ENCODE measurements at places on chromosomes 3 and 15. TPM values are rescaled to one million over a fixed set of nuclear protein-coding genes. Genes with fewer than 3 reads are reported as not detected.

- H3K27ac ChIP-seq = no peak overlapping the region
- DNase-seq = no peak
- H3K4me3 ChIP-seq = no peak overlapping the region
- H3K36me3 ChIP-seq = no peaks in the 10 kb centered on the region
- no peaks in the 10 kb centered on the region for H3K27me3 ChIP-seq
These were observed 155.5 kb downstream of the FNDC3B start for GRCh38 chr3:172194702-172195406.

GRCh38 chr15:64959128-64959527, 30.6 kb downstream of the SPG21 start:
- H3K36me3 ChIP-seq = peaks cover 9% of the 10 kb centered on the region
- DNase-seq = no peak
- peaks cover 6% of the 10 kb centered on the region for H3K4me1 ChIP-seq
- no peak overlapping the region for H3K27ac ChIP-seq
- no peaks in the 10 kb centered on the region for H3K27me3 ChIP-seq

DNA sequence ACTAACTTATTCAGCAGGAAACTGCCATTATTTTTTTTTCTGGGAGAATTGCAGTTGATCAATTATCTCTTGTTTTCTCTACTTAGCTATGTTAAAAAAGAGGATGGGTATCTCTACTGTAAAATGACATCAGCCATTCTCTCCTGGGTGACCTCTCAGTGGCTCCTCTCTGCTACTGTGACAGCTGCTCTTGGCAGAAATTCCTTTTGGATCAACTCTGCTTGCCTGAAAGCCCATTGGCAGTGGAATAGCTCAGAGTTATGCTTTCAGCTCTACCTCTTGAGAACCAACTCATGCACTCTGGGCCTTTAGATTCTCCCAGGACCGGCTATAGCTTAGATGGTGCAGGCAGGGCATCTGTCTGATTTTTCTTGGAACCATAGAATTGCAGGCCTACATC, 99.9 kb upstream of the GAP43 start:
- no peak overlapping the region for H3K27ac ChIP-seq
- H3K27me3 ChIP-seq = peaks cover 10% of the 10 kb centered on the region
- H3K4me1 ChIP-seq = peaks cover 7% of the 10 kb centered on the region

GRCh38 chr3:5188419-5189221, 1.1 kb downstream of the EDEM1 start:
- peak overlapping the region; percentile 98 for H3K4me3 ChIP-seq
- H3K27me3 ChIP-seq = no peaks in the 10 kb centered on the region
- DNase-seq = no peak
- peaks cover 10% of the 10 kb centered on the region for H3K36me3 ChIP-seq
- H3K27ac ChIP-seq = peak overlapping the region; percentile 98

DNA sequence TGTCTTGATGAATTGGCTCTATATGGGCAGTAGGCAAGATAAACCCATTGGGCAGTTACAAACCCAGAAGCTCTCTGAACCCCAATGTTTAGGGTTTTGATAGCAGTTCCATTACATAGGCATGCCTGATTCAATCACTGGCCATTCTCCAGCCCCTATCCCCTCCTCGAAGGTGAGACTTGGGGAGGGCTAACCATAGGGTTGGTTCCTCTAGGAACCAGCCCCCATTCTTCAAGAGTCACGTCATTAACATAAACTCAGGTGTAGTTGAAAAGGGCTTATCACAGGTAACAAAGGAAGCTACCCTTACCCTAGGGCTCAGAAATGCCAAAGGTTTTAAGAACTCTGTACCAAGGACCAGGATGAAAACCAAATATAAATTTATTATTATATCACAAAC, 353.1 kb downstream of the ERC2 start:
- H3K4me1 ChIP-seq = no peaks in the 10 kb centered on the region
- H3K27me3 ChIP-seq = no peaks in the 10 kb centered on the region
- no peaks in the 10 kb centered on the region for H3K36me3 ChIP-seq
- no peak overlapping the region for H3K4me3 ChIP-seq
- no peak overlapping the region for H3K27ac ChIP-seq
- no peak for DNase-seq

The SCN11A gene
- not detected for total RNA-seq

- H3K27me3 ChIP-seq = peaks cover 41% of the 10 kb centered on the region
- no peak for DNase-seq
- H3K27ac ChIP-seq = no peak overlapping the region
- H3K4me3 ChIP-seq = peak overlapping the region; percentile 81
- H3K36me3 ChIP-seq = no peaks in the 10 kb centered on the region
These were observed 721 bp downstream of the P2RY1 start for GRCh38 chr3:152835601-152836102.

DNA sequence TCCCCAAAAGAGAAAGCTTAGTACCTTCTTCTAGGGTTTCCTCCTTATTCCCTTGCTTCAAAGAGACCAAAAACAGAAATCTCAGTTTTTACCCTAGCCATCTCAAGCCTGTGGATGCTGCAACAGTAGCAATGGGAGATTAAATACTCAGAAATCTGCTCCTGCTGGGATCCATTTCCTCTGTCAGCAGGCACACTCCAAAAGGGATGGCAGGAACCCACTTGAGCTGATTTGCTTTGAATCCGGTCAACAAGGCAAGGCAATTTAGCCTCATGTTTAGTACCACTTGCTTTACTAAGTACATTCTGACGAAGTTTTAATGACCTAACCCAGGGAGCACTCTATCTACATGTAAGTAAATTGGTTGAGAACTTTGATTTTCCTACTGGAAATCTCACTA, 590.0 kb upstream of the ADAMTS9 start:
- H3K4me1 ChIP-seq = no peaks in the 10 kb centered on the region
- H3K4me3 ChIP-seq = no peak overlapping the region
- H3K27me3 ChIP-seq = no peaks in the 10 kb centered on the region

GRCh38 chr15:34206011-34206410, 3.9 kb downstream of the KATNBL1 start:
- H3K4me3 ChIP-seq = no peak overlapping the region
- H3K36me3 ChIP-seq = peaks cover 3% of the 10 kb centered on the region
- H3K4me1 ChIP-seq = peaks cover 21% of the 10 kb centered on the region
- H3K27me3 ChIP-seq = no peaks in the 10 kb centered on the region

- no peak overlapping the region for H3K4me3 ChIP-seq
- DNase-seq = no peak
- H3K27me3 ChIP-seq = no peaks in the 10 kb centered on the region
These were observed 134.6 kb downstream of the SLCO3A1 start for GRCh38 chr15:91988071-91988470.

GRCh38 chr3:25427155-25427554, 908 bp upstream of the RARB start:
- H3K27me3 ChIP-seq = peaks cover 70% of the 10 kb centered on the region
- H3K4me1 ChIP-seq = peaks cover 4% of the 10 kb centered on the region
- H3K4me3 ChIP-seq = peak overlapping the region; percentile 49

DNA sequence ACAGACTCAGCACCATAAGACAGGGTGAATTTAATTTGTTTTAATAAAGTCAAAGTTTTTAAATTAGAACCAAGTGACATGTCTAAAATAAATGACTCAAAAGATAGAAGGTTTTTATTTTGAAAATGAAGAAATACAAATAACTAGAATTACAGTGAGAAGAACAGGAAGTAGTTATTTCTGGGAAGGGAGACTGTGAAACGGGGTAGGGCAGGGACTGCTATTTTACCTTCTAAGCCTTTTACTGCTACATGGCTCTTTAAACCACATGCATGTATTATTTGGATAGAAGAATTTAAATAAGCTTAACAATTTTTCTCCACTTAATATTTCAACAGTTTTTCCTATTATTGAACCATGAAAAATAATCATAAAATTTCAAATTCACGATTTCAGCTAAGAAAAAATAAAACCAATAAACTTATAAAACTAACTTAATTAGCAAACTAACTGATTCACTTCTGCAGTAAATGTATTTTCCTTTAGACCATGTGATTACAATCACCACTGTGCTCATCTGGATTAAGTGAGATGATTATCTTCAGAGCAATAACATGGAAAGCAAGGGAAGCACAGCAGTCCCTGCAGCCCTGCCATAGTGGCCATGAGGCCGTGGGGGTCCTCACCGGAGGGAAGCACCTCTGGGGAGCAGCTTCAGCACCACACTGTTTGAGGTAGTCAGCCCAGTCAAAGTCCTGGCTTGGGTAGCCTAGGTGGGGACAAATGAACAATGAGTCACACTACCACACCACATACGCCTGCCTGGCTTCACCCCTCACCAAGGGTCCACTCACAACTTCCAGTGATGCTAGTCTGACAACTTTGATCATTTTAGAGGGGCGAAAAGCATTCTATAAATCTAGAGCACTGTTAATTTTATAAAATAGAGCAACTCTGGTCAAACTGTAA, 28.3 kb upstream of the STIMATE start:
- H3K27me3 ChIP-seq = no peaks in the 10 kb centered on the region
- DNase-seq = no peak
- peaks cover 3% of the 10 kb centered on the region for H3K36me3 ChIP-seq
- peaks cover 18% of the 10 kb centered on the region for H3K4me1 ChIP-seq
- H3K4me3 ChIP-seq = no peak overlapping the region

The ERICH6 gene
- total RNA-seq = 0.92 TPM

The GOLGA8J gene
- total RNA-seq = 0.50 TPM

DNA sequence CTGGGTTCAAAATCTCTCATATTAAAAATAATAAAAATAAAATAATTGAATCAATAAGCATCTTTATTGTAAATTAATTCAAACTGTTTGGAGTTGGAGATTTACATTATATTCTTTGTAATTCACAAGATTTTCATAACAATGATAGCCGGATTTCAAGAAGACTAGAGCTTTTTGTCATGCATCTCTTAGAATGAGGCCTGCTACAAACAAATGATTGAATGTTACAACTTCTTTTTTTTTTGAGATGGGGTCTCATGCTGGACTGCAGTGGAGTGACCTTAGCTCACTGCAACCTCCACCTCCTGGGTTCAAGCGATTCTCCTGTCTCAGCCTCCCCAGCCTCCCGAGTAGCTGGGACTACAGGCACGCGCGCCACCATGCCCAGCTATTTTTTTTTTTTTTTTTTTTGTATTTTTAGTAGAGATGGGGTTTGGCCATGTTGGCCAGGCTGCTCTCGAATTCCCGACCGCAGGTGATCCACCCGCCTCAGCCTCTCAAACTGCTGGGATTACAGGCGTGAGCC, 3.5 kb downstream of the SLTM start:
- no peak overlapping the region for H3K4me3 ChIP-seq
- H3K27ac ChIP-seq = no peak overlapping the region
- peaks cover 2% of the 10 kb centered on the region for H3K36me3 ChIP-seq
- DNase-seq = no peak
- peaks cover 20% of the 10 kb centered on the region for H3K4me1 ChIP-seq
- H3K27me3 ChIP-seq = no peaks in the 10 kb centered on the region

GRCh38 chr3:67048067-67048714, 50.1 kb downstream of the KBTBD8 start:
- peaks cover 3% of the 10 kb centered on the region for H3K4me1 ChIP-seq
- peaks cover 3% of the 10 kb centered on the region for H3K36me3 ChIP-seq
- DNase-seq = no peak
- H3K27ac ChIP-seq = no peak overlapping the region
- H3K4me3 ChIP-seq = peak overlapping the region; percentile 41

GRCh38 chr15:60512937-60513336, 34.0 kb upstream of the ICE2 start:
- peak overlapping the region; percentile 94 for H3K27ac ChIP-seq
- peaks cover 18% of the 10 kb centered on the region for H3K36me3 ChIP-seq
- DNase-seq = no peak
- H3K4me1 ChIP-seq = peaks cover 53% of the 10 kb centered on the region
- no peak overlapping the region for H3K4me3 ChIP-seq

The TM4SF1 gene
- total RNA-seq = not detected

- DNase-seq = no peak
- H3K4me3 ChIP-seq = no peak overlapping the region
- H3K36me3 ChIP-seq = no peaks in the 10 kb centered on the region
- no peak overlapping the region for H3K27ac ChIP-seq
- peaks cover 4% of the 10 kb centered on the region for H3K27me3 ChIP-seq
These were observed 59.9 kb downstream of the CCNL1 start for GRCh38 chr3:157100096-157100477.

DNA sequence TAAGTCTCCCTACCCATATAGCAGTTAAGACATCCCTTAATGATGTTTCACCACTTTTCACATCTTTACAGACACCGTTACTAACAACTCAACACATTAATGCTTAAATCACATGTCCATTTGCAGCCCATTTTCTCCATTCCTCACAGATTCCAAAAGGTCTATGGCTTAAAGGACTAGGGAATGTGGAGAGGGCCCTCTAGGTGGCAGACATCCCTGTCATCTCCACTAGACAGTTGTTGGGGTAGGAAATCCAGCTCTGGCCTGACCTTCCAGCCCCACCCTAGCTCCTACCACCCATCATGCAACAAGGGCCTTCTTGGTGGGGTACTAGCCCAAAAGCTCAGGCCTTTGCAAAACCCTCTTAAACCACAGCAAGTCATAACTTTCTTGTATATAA, 25.2 kb downstream of the CPEB1 start:
- no peak overlapping the region for H3K4me3 ChIP-seq
- DNase-seq = no peak
- H3K27ac ChIP-seq = no peak overlapping the region
- peaks cover 4% of the 10 kb centered on the region for H3K27me3 ChIP-seq

DNA sequence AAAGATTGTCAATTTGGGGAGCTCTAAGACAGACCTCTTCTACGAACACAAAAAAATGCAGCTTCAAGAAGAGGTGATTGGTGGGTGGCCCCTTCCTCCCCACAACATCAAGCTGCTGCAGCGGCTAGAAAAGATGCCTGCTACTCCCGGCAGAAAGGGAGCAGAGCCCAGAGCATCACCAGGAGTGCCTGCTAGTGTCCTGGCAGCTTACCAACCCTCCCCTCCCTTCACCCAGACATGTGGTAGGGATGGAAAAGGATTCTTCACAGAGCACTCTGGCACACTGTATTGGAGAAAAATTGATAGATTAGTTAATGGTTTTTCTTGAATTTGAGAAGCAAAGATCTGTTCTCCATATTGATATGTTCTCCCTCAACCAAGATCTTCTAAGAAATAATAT, 10.8 kb downstream of the IP6K1 start:
- H3K27me3 ChIP-seq = no peaks in the 10 kb centered on the region
- H3K4me3 ChIP-seq = no peak overlapping the region
- peaks cover 20% of the 10 kb centered on the region for H3K4me1 ChIP-seq
- no peak overlapping the region for H3K27ac ChIP-seq

The KCNMB2 gene
- not detected for total RNA-seq

DNA sequence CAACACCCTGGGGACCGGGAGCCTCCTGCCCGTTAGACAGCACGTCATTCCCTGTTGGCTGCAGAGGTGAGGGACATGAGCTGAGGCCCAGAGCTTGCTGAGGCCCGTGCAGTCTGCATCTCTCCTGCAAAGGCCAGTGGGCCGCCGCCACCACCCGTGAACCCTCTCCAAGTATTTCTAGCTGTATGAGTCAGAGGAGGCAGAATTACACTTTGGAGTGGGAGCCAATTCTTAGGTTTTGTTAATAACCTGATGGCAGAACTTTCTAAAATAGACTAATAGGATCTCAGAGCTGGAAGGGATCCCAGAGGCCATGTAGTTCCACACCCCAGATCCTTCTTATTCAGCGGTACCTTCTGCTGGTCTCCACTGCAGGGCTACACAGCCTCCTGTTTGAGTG, 335.2 kb upstream of the CTDSPL start:
- no peaks in the 10 kb centered on the region for H3K36me3 ChIP-seq
- no peaks in the 10 kb centered on the region for H3K4me1 ChIP-seq
- H3K27ac ChIP-seq = no peak overlapping the region
- H3K4me3 ChIP-seq = no peak overlapping the region

The GFM1 gene
- 38.3 TPM for total RNA-seq

The ALDH1A2 gene
- total RNA-seq = not detected

GRCh38 chr3:162213956-162214355, 717.3 kb downstream of the OTOL1 start:
- H3K36me3 ChIP-seq = no peaks in the 10 kb centered on the region
- DNase-seq = no peak
- no peaks in the 10 kb centered on the region for H3K4me1 ChIP-seq
- no peaks in the 10 kb centered on the region for H3K27me3 ChIP-seq
- H3K27ac ChIP-seq = no peak overlapping the region

The PXK gene
- total RNA-seq = 23.1 TPM

GRCh38 chr3:65706776-65707568, 331.7 kb downstream of the MAGI1 start:
- H3K4me3 ChIP-seq = no peak overlapping the region
- no peaks in the 10 kb centered on the region for H3K36me3 ChIP-seq
- DNase-seq = no peak
- H3K27ac ChIP-seq = no peak overlapping the region
